ENCODE measurements at places on chromosomes 3 and 15. TPM values are rescaled to one million over a fixed set of nuclear protein-coding genes. Genes with fewer than 3 reads are reported as not detected.

The SATB1 gene
- 561 TPM for total RNA-seq

DNA sequence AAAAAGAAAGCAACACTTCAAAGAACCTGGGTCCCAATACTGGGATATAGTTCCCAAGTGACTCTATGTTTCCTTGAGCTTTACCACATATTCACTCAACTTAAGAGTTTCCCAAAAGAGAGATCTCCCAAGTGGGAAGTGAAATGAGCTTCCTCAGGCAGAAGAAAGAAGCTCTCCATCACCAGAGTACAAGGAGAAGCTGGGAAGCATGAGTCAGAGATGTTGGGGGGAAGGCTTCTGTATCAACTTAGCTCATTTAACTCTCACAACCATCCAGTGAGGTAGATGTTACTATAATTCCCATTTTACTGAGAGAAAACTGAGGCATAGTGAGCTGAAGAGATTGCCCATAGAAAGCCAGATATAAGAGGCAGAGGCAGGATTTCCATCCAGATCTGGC lies 47.0 kb upstream of the TRIM42 start:
- H3K27me3 ChIP-seq: no peaks in the 10 kb centered on the region
- H3K36me3 ChIP-seq: no peaks in the 10 kb centered on the region
- DNase-seq: no peak
- H3K4me3 ChIP-seq: no peak overlapping the region
- no peaks in the 10 kb centered on the region for H3K4me1 ChIP-seq

DNA sequence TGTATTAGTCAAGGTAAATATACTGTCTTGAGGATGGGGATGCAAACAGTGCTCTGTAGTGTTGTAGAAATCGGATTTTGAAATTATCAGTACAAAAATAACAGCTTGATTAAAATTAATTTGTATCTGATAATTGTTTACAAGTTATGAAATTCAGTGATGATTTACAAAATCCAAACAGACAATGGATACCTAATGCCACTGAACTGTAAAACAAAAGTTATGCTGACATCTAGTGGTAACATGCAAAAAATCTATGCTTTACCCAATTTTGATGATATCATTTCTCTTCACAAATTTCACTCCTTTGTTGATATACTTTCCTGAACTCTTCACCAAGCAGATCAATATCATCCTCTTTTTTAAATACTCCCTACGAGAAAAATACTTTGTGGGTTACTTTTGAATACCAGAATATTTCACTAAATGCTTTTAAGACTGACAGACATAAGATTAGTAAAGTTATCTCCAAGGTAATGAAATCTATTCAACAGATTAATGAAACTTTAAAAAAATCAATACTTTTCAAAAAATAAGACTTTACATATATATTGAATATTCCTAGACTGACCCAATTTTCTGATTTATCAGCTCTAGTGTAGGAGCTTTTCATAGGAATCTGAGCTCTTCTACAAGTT lies 36.0 kb downstream of the MNS1 start:
- no peak overlapping the region for H3K27ac ChIP-seq
- peaks cover 2% of the 10 kb centered on the region for H3K36me3 ChIP-seq
- no peak overlapping the region for H3K4me3 ChIP-seq
- H3K4me1 ChIP-seq: no peaks in the 10 kb centered on the region

The CTXN2 gene
- not detected for total RNA-seq

The TGM5 gene
- total RNA-seq: not detected

The ROBO2 gene
- total RNA-seq: not detected

DNA sequence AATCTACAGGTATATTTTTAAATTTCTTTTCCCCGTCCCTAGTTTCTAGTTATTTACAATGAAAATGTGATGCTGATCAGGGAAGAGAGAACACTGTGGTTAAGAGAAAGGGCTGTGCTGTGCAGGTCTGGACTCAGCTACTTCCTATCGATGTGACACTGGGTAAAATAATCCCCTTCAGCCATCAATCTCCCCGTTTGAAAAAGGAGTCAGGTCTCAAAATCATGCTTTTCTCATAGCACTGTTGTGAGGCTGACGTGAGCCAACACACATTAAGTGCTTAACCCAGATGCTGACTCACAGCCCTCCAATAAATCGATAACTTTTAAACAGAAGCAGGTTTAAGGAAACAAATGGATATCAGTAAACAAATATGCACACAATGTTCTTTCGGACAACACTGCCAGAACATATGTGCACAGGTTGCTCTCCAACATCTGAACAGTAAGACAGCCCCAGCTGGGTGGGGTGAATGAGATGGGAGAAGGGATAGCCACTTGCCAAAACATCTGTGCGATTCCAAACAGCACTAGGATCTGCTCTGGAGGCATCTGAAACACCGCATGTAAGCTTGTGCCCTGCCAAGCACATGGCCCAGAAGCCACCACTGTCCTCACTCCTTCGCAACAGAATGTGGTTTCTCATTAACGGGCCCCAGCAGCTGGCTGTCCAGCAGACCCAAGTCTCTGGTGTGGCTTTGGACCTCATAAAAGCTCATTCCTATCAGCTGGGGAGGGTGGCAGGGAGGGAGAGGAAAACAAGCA lies 143.2 kb upstream of the PRICKLE2 start:
- H3K27ac ChIP-seq: no peak overlapping the region
- DNase-seq: no peak
- H3K4me1 ChIP-seq: no peaks in the 10 kb centered on the region

GRCh38 chr3:15385901-15386653 lies 41.3 kb downstream of the METTL6 start:
- no peaks in the 10 kb centered on the region for H3K27me3 ChIP-seq
- no peak overlapping the region for H3K4me3 ChIP-seq
- DNase-seq: no peak
- H3K27ac ChIP-seq: no peak overlapping the region
- peaks cover 6% of the 10 kb centered on the region for H3K4me1 ChIP-seq
- no peaks in the 10 kb centered on the region for H3K36me3 ChIP-seq

The GPR15 gene
- 2.8 TPM for total RNA-seq

GRCh38 chr3:69324362-69325025 lies 61.4 kb downstream of the FRMD4B start:
- peaks cover 47% of the 10 kb centered on the region for H3K4me1 ChIP-seq
- H3K36me3 ChIP-seq: no peaks in the 10 kb centered on the region
- no peak for DNase-seq
- H3K4me3 ChIP-seq: no peak overlapping the region

The LYZL4 gene
- not detected for total RNA-seq

The SKOR1 gene
- total RNA-seq: 0.12 TPM

- H3K27ac ChIP-seq: no peak overlapping the region
- H3K4me3 ChIP-seq: peak overlapping the region; percentile 95
- peaks cover 11% of the 10 kb centered on the region for H3K36me3 ChIP-seq
These were observed 1.3 kb downstream of the HIGD1A start for GRCh38 chr3:42802876-42803413.

GRCh38 chr15:33313491-33313890 lies 2.7 kb downstream of the RYR3 start:
- no peak overlapping the region for H3K4me3 ChIP-seq
- H3K27ac ChIP-seq: no peak overlapping the region
- DNase-seq: no peak
- H3K4me1 ChIP-seq: peaks cover 3% of the 10 kb centered on the region

- H3K36me3 ChIP-seq: no peaks in the 10 kb centered on the region
- H3K4me1 ChIP-seq: no peaks in the 10 kb centered on the region
- H3K27me3 ChIP-seq: peaks cover 34% of the 10 kb centered on the region
- no peak overlapping the region for H3K27ac ChIP-seq
- no peak overlapping the region for H3K4me3 ChIP-seq
These were observed 7.3 kb downstream of the TMEM158 start for GRCh38 chr3:45218578-45219390.

- no peaks in the 10 kb centered on the region for H3K36me3 ChIP-seq
- H3K4me1 ChIP-seq: peaks cover 13% of the 10 kb centered on the region
- no peak overlapping the region for H3K4me3 ChIP-seq
- H3K27ac ChIP-seq: no peak overlapping the region
- no peak for DNase-seq
These were observed 24.5 kb downstream of the SLC6A20 start for GRCh38 chr3:45771831-45772230.

DNA sequence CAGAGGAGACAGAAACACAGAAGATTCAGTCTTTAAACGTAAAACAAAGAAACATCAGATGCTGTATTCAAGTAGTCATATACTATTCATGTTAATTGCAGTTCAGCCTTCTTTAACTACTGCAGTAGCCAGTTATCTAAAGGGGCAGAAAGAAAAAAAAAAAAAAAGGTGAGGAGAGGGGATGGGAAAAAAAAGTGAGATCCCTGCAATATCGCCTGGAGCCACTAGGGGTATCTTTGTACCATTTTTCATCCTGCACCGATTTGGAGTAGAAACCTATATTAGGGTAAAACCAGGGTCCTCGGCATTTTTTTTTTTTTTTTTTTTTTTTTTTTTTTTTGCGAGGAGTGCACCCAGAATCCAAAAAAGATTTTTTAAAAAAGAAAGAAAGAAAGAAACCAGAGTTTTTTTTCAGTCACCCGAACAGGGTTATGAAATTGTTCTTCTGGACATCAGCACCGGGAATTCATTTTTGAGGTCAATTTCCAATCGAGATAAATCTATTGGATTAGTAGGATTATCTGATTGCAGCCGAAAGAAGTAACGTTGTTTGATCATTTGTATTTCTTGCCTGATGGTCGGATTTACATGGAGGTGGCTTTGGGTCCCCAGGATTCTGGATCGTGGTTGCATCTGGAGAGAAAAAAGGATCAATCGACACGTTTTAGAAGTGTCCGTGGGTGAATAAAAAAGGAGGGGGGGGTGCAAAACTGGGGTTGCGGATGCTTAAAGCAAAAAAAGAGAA lies 186.7 kb downstream of the NLGN1 start:
- no peaks in the 10 kb centered on the region for H3K36me3 ChIP-seq
- H3K27ac ChIP-seq: no peak overlapping the region
- no peak overlapping the region for H3K4me3 ChIP-seq

The IL17RE gene
- total RNA-seq: 1.9 TPM

DNA sequence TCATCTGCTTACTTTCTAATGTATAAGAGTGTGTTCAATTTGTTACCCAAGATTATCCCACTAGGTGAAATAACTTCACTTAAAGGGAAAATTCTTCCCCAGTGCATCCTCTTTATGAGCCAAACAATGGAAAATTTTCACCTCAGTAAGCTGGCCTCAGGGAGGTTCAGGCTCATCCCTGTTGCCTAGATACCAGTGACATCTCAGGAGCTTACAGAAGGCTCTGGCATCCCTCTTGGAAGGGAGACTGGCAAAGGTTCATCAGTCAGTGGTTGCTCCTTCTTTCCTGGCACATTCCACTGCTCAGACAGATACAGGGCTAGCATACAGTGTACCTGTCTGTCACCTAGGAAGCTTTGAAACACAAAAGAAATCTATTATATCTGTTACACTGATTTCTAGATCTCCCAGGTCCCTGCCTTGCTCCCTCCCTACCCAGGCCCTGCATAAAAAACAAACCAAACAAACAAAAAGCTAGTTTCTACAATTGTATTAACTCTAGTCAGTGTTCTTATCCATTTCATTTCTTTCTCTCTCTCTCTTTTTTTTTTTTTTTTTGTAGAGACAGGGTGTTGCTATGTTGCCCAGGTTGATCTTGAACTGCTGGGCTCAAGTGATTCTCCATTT lies 1.7 kb downstream of the IP6K2 start:
- no peak for DNase-seq
- H3K36me3 ChIP-seq: peaks cover 19% of the 10 kb centered on the region
- peak overlapping the region; percentile 87 for H3K27ac ChIP-seq
- peak overlapping the region; percentile 96 for H3K4me3 ChIP-seq
- H3K4me1 ChIP-seq: peaks cover 34% of the 10 kb centered on the region

The STARD9 gene
- total RNA-seq: 3.4 TPM

GRCh38 chr3:43389388-43390254 lies 103.3 kb downstream of the SNRK start:
- peak overlapping the region; percentile 27 for H3K4me3 ChIP-seq
- peaks cover 4% of the 10 kb centered on the region for H3K36me3 ChIP-seq
- no peaks in the 10 kb centered on the region for H3K27me3 ChIP-seq

The PODXL2 gene
- total RNA-seq: 1.3 TPM

The MUC13 gene
- total RNA-seq: not detected

- no peaks in the 10 kb centered on the region for H3K4me1 ChIP-seq
- H3K27ac ChIP-seq: no peak overlapping the region
- DNase-seq: no peak
These were observed 11.0 kb upstream of the GATM start for GRCh38 chr15:45389351-45389750.

GRCh38 chr15:57458356-57458781 lies 82.1 kb downstream of the CGNL1 start:
- H3K27me3 ChIP-seq: peaks cover 8% of the 10 kb centered on the region
- no peaks in the 10 kb centered on the region for H3K36me3 ChIP-seq
- DNase-seq: no peak
- no peaks in the 10 kb centered on the region for H3K4me1 ChIP-seq
- no peak overlapping the region for H3K4me3 ChIP-seq

The MTHFS gene
- total RNA-seq: 49.4 TPM

DNA sequence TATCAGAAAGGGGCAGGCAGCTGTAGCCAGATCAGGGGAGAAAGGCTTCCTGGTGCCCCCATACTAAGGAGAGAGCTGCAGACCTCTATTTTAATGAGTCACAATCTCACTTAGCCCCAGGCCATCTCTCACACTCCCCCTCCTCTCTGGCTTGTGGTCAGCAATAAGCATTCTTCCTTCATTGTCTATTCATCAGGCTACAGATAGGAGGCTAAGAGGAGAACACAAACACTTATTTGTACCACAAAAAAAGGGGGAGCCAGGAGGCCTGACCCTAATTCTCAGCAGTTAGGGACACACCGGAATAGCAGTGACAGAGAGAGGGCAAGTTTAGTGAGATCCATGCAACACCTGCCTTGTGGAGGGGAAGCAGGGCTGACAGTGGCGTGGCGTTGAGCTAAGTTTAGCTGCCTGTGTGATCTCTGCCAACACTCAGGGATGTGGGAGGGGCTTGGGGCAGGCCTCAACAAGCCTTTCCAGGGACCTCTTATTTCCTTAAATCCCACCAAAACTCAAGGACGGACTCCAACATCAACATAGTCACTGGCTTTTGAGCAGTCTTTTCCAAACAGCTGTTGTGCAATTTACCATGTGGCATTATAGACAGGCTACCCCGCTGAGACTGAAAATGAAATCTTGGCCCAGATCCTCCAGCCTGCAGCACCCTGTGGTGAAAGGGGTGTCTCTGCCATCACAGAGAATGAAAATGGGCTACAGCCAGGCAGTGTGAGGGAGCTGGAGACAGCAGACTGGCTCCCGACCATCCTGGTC lies 191.9 kb upstream of the TSC22D2 start:
- no peak overlapping the region for H3K27ac ChIP-seq
- peaks cover 1% of the 10 kb centered on the region for H3K4me1 ChIP-seq

- H3K36me3 ChIP-seq: peaks cover 25% of the 10 kb centered on the region
- no peak overlapping the region for H3K4me3 ChIP-seq
- DNase-seq: no peak
- H3K4me1 ChIP-seq: peaks cover 4% of the 10 kb centered on the region
- no peak overlapping the region for H3K27ac ChIP-seq
- H3K27me3 ChIP-seq: no peaks in the 10 kb centered on the region
These were observed 88.3 kb downstream of the ARIH1 start for GRCh38 chr15:72562386-72562785.
